CD4-positive, alpha-beta T cell treated with Interleukin-17A for 1 hour (primary cell): ENCODE measurements at places on chromosomes 5 and 9.

GRCh38 chr9:93110311-93110855, 14.4 kb downstream of the CARD19 start:
- DNase-seq = no peak

DNA sequence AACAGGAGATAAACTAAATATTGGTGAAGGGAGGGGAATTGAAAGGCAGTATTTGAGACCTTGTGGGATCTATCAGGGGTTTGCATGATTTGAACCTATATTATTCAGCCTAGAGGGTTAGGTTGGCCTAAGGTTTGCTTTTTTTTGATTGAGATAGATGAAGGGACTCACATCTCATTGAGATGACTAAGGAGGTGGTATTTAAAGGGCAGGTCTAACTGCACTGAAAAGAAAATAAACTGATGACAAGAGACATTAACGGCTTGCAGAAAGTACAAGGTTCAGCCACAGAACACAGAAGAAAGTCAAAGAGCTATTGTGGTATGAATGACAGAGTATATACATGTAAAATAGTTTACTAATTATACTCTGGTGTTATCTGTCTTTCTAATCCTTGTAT, 412.7 kb downstream of the CDH10 start:
- no peak for DNase-seq

GRCh38 chr9:76022317-76022716, 131.8 kb downstream of the PCSK5 start:
- no peak for DNase-seq

DNA sequence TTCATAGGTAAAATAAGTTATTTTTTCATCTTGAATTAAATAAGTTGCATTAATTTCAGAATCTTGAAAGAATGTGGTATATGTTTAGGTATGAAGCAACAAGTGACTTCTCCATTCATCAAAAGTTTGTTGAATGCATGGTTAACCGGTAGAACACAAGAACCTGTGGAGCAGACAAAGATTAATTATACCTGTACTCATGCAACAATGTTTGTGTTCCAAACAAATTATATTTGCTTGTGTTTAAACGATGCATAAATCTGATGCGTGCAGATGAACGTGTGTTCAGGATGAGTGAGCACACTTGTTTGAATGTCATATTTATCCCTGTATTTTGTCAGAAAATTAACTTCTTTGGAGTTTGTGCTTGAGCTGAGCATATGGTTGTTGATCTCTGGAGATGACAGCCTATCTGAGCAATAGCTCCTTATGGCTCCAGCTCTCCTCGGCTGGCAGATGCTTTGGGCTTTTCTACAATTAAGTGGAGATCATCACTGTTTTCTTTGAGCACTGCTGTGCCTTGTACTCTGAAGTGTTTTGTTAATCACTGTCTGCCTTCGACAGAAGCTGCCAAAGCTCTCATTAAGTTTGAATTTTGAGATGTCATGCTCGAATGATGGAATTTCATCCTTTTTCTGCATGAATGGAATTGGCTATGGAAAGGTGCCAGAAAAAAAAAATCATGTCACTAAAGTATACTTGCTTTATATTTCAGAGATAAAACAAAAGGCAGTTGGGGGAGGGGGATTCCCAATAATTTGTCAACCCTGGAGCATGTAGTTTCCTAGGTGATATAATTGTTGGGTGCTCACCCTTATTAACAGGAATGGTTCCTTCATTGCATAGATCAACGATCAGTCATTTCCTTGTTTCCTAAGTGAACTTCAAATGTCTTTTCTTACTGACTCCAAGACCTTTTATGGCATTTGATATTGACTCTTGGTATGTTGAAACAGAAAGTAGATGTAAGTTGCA, 502.5 kb upstream of the ARRDC3 start:
- DNase-seq = no peak

- DNase-seq = no peak
These were observed 12.5 kb downstream of the WDR70 start for GRCh38 chr5:37391591-37391990.

- DNase-seq = no peak
These were observed 480.5 kb downstream of the KDM4C start for GRCh38 chr9:7238247-7238637.

- no peak for DNase-seq
These were observed 9.8 kb downstream of the ARAP3 start for GRCh38 chr5:141672071-141672840.

DNA sequence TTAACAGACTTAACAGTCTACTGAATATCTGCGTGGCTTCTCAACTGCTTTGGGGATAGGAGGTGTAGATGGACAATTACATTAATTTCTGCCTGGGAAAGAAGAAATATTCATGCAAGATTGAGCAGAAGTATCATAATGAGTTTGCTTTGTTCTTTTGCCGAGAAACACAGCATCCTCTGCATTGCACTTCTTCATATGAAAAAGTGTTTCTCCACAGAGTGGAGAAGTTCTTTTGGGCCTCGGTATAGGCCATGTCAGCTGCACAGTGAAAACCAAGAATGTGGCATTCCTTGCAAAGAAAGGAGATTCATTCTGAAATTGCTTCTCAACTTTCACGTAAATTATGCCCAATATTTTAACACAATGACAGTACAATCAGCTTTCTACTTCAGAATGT, 17.6 kb upstream of the SNX2 start:
- DNase-seq = no peak

DNA sequence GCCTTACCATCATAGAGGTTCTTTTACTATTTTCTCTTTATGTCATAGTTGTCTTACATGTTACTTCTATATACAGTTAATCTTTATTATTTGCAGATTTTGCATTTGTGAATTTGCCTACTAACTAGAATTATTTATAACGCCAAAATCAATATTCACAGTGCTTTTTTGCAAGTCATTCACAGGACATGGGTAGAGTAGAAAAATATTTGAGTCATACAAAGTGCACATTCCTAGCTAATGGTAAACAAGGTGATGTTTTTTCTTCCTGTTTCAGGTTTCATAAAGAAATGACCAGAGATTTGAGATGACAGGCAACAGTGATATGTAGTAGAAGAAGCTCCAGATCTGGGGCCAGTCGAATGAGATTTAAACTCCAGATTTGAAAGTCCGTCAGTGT, 30.0 kb upstream of the OR2Y1 start:
- DNase-seq = no peak

- no peak for DNase-seq
These were observed 9.7 kb upstream of the CYSTM1 start for GRCh38 chr5:140165101-140165922.

- peak; percentile 57 for DNase-seq
These were observed 500.0 kb downstream of the DIRAS2 start for GRCh38 chr9:90142580-90142979.

- DNase-seq = no peak
These were observed 32.3 kb downstream of the RUSC2 start for GRCh38 chr9:35522187-35522586.

GRCh38 chr9:26262421-26263107, 584.3 kb upstream of the TUSC1 start:
- DNase-seq = no peak

DNA sequence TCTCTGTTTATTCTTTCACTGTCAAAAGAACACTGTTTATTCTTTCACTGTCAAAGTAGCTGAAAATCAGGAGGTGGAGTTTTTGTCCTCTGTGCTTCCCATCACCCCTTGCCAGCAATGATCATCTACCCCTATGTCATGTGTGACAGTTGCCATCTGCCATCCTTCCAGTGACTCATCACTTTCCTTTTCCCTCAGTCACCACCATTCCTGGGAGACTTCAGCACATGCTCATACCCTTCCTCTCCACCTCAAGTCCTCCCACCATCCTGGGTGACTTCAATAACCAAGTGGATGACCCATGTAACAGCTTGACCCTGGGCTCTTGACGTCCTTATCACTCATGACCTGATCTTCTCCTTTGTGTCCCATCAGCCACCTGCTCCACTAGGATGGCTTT, 43.3 kb upstream of the RASEF start:
- no peak for DNase-seq

DNA sequence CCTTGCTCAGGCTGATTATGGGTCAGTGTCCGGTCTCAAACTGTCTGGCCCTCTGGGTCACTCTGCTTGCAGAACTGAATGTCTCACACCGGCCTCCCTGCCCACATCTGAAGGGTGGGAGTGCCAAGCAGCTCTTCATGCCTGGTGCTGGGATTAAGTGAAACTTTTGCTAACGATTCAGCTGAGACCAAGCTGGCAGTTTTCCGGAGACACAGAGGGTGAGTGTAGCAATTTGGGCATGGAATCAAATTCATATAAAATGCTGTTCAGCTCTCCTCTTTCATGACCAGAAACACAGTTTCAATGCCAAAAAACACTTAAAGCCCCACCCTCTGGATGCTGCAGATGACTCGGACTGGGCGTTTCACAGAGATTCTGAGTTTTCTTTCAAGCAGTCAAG, 207.5 kb downstream of the NXNL2 start:
- no peak for DNase-seq

GRCh38 chr9:130186839-130187522, 14.8 kb downstream of the NCS1 start:
- DNase-seq = no peak

DNA sequence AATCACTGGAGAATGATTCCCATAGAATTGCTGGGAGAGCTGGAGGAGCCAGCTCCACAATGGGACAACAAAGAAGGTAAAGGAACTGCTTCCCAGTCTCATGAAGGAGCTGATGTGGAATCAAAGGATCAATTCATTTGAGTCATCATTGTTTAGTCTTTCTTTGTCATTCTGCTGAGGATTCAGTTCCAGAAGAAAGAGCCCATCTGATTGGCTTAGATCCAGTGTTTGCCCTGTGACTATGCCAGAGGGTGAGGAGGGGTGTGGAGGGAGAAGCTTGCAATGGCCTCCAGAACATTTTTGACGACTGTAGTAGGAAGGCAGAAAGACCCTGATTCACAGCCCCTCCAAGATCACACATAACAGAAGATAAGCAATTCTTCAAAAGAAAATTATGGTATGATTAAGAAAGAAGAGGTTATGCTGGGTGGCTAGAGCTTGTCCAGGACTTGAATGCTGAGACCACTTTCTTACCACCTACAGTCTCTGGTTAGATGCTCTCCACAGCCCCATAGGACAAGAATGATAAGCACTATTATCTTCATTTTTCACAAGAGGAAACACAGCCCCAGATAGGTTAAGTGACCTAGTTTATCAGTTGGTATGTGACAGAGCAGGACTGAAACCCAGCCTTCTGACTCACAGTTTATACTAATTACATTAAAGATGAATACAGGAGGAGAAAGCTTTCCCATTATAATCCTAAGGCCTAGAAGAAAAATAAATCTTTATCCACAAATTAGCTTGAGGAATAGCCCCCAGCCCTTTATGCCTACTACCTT, 363.1 kb downstream of the PRELID2 start:
- no peak for DNase-seq

- DNase-seq = no peak
These were observed 366.0 kb upstream of the TRPC7 start for GRCh38 chr5:136731241-136731900.

- no peak for DNase-seq
These were observed 227.0 kb downstream of the ZNF608 start for GRCh38 chr5:124519396-124519795.

DNA sequence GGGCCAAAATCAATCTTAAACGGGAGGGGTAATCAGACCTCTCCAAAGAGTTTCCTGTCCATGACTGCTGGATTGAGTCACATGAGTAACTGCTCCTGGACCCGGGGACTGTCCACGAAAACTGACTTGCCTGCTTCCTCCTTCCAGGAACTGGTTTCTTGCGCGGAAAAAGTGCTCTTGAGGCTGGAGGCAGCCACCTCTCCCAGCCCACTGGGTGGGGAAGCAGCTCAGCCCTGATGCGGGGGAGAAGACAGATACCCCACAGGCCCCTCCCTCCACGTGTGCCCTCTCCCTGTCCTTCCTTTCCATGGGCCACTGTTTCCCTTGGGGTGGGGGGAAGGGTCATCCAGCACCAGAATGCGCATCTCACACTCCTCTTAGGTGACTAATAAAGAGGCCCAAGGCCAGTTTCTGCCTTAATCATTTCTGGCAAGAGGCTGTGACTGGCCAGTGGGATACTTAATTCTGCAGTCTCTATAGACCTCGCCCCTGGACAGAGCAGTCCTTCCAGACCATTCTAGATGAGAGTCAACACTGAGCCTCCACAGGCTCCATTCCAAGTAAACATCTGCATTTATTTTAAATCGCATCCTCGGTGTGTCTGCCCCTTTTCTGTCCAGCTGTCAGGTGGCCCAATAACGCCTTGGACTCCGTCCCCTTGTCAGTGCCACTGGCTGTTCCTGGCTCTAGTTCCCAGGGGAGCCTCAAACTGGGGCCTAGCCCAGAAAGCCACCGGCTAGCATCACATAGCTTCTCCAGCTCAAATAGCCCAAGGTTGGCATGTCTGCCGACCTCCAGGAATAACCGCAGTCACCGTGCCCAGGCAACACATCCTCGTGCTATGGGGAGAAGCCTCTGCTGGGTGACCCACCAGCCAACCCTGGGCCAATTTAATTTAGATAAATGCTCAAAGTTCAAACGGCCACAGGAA, 12.0 kb downstream of the REXO4 start:
- no peak for DNase-seq
